Neuronal stem cell (in vitro differentiated cells): ENCODE measurements at places on chromosomes 12 and 14.

DNA sequence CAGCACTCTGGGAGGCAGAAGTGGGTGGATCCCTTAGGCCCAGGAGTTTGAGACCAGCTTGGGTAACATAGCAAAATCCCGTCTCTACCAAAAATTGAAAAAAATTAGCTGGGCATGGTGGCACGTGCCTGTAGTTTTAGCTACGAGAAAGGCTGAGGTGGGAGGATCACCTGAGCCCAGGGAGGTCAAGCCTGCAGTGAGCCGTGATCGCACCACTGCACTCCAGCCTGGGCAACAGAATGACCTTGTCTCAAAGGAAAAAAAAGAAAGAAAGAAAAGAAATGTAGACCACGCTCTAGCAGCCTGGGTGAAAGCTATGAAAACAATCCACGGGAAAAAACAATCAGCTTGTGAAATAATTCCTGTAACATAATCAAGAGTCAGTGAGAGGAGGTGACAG is 29.0 kb downstream of the SARNP start:
- no peak for DNase-seq

- DNase-seq: no peak
These were observed 16.9 kb downstream of the ASB2 start for GRCh38 chr14:93959239-93960107.

GRCh38 chr14:95440496-95440895 is 76.0 kb downstream of the SYNE3 start:
- DNase-seq: no peak

DNA sequence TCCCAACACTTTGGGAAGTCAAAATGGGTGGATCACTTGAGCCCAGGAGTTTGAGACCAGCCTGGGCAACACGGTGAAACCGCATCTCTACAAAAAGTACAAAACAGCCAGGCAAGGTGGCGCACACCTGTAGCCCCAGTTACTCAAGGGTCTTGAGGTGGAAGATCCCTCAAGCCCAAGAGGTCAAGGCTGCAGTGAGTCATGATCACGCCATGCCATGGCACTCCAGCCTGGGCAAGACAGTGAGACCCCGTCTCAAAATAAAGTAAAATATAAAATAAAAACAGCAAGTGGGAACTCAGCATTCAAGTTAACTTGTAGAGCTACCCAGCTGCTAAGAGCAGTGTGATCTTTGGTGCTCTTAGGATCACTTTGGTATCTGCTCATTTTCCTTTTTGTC is 12.7 kb downstream of the RFC5 start:
- DNase-seq: no peak

DNA sequence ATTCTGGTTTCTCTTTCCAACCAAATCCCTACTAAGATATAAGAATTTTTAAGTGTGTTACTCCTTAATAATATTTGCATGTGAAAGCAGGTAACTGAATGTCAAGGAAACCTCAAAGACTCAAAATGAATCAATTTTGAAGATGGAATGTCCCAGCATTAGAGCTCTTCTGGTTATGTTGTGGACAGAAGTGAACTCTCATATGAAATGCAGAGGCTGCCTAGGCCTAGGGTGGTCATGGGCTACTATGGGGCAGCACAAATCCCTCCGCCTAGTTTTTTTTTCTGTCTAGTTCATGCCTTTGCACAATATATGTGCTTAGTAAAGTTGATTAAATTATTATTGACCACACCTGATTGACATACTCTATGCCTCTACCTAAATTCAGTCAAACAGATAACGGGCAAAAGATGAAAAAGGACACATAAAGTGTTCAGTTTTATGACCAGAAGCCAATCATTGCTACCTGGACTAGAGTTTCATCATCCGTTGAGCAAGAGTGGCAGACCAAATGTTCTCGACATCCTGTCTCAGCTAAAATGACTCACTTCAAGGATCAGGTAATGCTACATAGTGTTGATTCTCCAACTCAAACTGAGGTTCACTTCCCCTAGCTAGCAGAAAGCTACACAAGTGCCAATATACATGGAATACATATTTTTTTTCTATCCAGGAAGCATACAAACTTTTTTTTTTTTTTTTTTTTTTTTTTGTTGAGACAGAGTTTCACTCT is 1211.4 kb downstream of the VRK1 start:
- no peak for DNase-seq

GRCh38 chr12:91191513-91192111 is 9.0 kb upstream of the DCN start:
- DNase-seq: no peak

- DNase-seq: no peak
These were observed 45.6 kb downstream of the DNAH10 start for GRCh38 chr12:123807670-123808069.

DNA sequence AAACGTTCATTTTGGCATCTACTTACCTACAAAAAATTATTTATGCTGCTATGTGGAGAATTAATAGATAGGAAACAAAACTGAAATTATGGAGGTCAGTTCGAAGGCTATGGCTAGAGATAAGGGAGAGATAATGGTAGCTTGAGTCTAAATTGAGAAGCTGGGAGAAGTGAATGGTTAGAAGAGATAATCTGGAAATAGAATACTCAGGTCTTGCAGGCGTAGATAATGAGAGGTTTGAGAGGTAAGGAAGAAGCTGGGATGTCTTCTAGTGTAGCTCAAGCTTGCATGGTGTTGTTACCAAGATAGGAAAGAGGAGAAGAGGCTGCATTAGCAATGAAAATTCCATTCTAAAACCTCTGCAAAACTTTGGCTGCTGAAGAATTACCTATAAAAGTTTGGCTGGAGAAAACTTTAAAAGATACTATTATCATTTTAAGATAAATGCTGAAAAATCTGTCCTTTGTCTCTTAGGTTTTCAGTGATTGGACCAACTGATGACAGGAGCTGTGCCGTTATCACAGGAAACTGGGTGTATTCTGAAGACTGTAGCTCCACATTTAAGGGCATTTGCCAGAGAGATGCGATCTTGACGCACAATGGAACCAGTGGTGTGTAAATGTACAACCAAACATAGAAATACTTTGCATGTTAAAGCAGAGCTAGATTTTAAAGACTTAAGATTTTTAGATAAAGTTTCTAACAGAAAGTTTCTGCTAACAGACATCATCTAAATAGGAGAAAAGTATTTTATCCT is 14.1 kb downstream of the KLRF2 start:
- no peak for DNase-seq

GRCh38 chr12:102026728-102027127 is 35.1 kb downstream of the WASHC3 start:
- no peak for DNase-seq

DNA sequence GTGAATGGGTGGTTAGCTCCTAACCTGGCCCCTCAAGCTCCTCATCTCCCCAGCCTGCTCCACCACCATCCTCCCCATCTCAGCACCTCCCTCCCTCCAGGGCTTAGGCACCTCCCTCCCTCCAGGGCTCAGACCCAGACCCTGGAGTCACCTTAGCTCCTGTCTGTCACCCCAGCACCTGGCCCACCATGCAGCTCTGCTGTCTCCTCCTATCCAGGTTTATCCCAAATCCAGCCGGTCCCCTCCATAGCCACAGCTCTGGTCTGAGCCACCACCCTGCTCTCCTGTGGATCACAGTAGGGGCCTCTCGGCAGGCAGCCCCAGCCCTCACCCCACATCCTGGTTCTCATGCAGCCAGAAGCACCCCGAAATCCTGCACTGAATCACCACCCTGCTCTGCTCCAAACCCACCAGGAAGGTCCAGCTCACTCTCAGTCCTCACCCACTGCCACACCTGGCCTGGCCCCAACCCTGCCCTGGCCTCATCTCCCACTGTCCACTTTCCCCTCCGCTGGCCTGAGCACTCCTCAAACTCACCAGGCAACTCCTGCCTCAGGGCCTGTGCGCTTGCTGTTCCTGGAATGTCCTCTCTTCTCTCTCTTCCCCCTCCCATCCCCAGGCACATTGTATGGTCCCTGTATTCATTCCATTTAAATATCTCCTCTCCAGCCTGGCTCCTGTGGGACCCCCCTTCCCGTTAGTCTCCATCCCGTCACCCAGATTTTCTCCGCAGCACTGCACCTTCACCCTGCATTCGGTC is 62.6 kb downstream of the DIO3 start:
- DNase-seq: no peak

GRCh38 chr14:88388741-88389282 is 3.4 kb downstream of the SPATA7 start:
- DNase-seq: no peak

DNA sequence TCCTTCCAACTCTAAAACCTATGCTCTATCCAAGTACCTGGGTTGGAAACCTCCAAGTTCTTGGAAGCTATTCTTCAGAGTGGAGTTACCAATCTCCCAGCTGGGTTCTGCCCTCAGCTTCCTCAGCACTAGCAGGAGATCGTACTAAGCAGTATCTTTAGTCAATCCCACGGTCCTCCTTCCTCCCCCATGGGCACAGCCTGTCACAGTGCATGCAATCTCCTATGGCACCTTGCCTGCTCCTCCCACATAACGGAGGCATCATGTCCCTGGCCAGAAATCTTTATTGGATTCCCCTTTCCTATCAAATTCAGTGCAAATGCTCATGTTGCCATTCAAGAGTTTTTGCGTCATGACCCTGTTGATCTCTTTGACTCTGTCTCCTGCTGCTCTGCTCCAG is 5.4 kb upstream of the LPAR5 start:
- no peak for DNase-seq

- no peak for DNase-seq
These were observed 9.6 kb downstream of the XRCC3 start for GRCh38 chr14:103705504-103706284.

GRCh38 chr14:50038398-50039119 is 77.8 kb downstream of the VCPKMT start:
- DNase-seq: no peak

DNA sequence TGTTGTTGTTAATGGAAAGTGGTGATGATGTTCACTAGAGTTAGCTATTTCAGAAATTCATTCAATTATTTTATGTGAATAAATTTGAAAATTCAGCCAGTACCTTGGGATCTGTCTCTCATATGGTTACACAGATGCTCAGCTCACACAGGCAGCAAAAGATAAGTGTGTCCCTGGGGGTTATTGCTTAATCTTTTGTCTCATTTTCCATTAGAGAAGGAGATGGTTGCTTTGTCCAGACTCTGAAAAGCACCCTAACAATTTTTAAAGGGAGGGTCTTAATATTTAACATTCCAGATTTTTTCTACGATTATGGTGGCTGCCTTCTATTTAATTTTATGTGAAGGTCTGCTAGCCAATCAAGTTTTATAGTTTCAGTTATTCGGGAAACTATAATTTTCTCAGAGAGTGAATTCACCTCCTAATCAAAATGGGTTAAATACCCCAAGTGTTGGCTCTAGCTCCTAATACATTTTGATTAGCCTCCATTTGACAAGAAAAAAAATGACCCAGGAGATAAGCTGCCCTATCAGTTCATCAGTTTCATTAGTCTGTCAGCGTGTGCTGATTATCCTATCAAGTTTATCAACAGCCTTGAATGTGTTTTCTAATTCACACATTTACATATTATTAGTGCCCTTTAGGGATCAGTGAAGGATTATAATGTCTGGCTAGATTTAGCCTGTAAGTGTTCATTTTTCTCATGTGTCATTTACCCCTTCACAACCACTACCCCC is 282.1 kb downstream of the TMTC2 start:
- DNase-seq: no peak

DNA sequence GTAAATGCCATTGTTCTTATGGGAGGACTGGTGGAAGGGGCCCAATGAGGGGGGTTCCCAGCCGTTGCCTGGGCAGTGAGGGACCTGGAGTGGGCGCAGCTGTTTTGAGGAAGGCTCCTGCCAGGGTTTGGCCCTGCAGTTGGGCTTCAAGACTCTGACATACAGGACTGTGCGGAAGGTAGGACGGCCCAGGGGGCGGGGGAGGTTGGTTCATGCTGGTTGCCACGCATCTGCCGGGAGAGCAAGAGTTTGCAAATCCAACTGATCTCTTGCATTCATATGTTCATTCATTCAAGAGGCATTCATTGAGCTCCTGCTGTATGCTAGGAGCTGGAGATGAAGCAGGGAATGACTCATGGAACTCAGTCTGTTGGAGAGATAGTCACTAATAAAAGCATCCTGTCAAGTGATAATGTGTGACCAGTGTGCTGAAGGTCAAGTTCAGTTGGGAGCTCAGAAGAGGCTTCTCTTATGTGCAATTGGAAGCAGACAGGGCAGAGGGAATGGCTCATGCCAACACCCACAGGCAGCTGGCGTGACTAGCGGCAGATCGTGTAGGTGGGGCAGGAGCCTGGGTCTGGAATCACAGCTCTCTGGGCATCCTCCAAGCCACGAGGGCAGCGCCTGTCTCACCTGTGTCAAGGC is 7.8 kb downstream of the SH2B3 start:
- DNase-seq: no peak

- no peak for DNase-seq
These were observed 52.6 kb upstream of the MMP17 start for GRCh38 chr12:131775392-131776236.

DNA sequence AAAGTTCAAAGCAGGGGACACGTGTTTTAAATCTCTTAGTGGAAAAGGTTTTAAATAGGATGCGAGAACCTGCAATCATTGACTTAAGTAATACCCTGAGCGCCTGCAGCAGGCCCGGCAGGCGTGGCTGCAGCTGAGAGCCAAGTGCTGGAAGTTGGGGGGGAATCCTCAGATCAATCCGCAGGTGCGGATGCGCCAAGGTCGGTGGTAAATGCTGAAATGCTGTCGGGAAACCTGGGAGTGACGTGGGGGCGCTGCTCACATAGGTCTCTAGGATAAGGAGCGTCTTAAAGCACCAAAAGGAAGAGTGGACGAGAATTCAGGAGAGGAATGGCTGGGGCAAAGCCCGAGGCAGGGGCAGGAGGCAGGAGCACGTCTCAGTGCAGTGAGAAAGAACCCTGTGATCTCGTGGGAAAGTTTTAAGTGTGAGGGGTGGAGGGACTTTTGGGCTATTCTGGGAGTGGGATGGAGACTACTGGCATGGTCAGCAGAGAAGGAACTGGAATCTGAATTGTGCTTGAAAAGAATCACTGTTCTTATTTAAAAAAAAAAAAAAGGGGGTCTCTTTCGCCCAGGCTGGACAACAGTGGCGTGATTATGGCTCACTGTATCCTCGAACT is 883 bp upstream of the CDCA4 start:
- DNase-seq: no peak

DNA sequence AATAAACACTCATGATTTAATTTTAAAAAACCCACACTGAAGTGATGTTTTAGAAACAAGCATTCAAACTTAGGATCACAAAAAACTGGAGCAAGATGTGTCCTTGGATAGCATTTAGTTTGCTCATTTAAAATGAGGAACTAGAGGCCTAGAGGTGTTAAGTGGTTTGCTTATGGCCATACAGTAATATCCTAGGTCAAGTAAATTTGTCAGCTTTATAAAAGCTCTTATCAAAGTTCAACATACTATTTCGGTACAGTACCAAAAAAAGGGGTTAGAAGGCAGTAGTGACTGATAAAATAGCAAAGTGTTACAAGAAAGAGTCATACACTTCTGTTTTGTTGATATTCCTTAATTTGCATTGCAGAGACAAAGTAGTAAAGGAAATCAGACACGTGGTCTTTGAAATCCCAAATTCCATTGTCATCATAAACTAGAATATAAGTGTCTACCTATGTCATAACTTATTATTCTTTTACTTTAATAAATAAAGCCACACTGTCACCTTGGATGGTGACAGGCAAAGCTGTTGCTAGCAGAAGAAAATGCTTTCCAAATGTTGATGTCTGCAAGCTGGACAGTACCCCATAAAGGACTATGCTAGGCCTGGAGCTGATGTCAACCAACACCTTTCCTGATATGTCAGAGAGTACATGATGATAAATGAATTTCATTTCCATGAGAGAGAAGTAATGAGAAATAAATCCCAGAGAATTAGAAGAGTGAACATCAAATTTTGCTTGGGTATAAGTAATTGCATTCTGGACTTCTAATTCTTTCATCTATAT is 17.6 kb upstream of the SRP54 start:
- DNase-seq: no peak

GRCh38 chr14:69701291-69701690 is 65.7 kb upstream of the SRSF5 start:
- no peak for DNase-seq

- no peak for DNase-seq
These were observed 45.4 kb downstream of the GPATCH2L start for GRCh38 chr14:76196980-76197695.
